ENCODE measurements at places on chromosomes 2 and 18. TPM values are rescaled to one million over a fixed set of nuclear protein-coding genes. Genes with fewer than 3 reads are reported as not detected.

GRCh38 chr2:35463805-35464596 lies 891.6 kb upstream of the CRIM1 start:
- no peak for DNase-seq

GRCh38 chr2:206305523-206306245 lies 31.2 kb downstream of the ZDBF2 start:
- DNase-seq, result no peak

The FAP gene
- total RNA-seq, result not detected

DNA sequence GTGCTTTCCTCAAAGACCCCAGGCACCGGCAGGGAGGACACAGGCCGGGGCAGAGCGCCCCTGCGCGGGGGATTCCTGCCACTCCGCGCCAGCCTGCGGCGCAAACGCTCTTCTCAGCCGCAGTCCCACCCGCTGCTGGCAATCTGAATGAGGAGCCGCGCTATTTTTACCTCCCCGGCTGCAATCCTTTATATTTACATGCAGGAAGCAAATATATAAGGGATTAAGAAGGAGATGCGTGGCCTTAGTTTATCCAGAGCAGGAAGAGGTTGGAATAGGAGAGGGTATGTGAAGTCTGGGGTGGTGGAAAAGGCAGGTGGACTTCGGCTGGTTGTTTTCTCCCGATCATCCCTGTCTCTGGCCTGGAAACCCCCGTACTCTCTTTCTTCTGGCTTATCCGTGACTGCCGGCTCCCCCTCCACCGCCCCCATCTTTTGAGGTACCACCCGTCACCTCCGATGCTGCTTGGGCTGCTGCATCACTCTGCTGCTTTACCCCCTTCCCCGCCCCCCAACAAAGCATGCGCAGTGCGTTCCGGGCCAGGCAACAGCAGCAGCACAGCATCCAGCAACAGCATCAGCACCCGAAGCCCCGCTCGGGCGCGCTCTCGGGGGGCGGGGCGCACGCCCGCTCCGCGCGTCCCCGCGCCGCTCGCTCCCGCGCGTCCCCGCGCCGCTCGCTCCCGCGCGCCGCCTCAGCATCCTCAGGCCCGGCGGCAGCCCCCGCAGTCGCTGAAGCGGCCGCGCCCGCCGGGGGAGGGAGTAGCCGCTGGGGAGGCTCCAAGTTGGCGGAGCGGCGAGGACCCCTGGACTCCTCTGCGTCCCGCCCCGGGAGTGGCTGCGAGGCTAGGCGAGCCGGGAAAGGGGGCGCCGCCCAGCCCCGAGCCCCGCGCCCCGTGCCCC lies at the start of gene ADAM23:
ADAM23 (plus strand) TSS at position 700 of the 902 bp plus-strand sequence. CDS start 335 bp downstream, outside the sequence.
- DNase-seq, result peak; percentile 78

GRCh38 chr18:65735155-65735554 lies 15.7 kb upstream of the CDH7 start:
- no peak for DNase-seq

DNA sequence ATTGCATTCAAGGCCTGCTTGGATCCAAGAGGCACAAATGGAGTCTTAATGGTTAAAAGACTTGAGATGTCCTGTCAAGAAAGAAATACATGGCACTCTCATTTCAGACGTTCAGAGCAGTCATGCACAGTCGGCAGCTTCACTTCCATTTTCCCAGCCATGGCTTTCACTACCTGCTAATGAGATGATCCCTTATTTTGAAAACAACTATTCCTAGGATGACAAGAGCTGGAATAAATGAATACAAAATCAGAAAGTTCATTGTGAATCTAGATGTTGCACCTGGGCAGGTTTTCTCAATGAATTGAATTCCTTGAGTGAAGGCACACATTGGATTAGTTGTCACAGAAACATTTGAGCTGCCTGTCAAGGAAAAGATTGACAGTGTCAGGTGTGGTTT lies 25.7 kb downstream of the ABCG5 start:
- no peak for DNase-seq

- no peak for DNase-seq
Measured at GRCh38 chr2:185219981-185220380, 518.6 kb upstream of the FSIP2 start.

- DNase-seq, result no peak
Measured at GRCh38 chr2:113284476-113284875, 5.8 kb upstream of the PAX8 start.

- no peak for DNase-seq
Measured at GRCh38 chr2:127326289-127326945, 32.5 kb upstream of the ERCC3 start.

The KANSL1L gene
- 6.0 TPM for total RNA-seq

DNA sequence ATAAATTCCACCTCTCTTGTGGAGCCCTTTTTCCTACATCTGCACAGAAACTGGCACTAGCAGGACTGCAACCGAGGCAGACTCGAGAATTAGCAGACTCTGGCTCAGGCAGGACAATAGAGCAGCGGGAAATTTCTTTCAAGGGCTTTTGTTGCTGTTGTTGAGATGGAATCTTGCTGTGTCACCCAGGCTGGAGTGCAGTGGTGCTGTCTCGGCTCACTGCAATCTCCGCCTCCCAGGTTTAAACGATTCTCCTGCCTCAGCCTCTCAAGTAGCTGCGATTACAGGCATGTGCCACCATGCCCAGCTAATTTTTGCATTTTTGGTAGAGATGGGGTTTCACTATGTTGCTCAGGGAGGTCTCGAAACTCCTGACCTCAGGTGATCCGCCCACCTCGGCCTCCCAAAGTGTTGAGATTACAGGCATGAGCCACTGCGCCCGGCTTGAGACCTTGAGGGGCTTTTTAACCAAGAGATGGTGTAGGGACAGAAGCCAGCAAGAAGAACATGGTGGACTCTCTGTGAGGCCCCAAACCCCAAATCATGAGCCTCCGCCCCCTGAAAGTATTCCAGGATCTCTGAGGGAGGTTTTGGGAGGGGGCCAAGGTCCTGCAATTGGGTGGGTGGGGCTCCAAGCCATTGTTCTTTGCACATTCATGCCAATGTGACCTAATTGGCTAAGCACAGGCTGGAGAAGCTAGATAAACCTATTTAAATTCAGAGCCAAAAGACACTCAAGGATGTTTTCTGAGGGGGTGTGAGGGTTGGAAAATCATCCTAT lies 68.4 kb upstream of the MSH2 start:
- no peak for DNase-seq

DNA sequence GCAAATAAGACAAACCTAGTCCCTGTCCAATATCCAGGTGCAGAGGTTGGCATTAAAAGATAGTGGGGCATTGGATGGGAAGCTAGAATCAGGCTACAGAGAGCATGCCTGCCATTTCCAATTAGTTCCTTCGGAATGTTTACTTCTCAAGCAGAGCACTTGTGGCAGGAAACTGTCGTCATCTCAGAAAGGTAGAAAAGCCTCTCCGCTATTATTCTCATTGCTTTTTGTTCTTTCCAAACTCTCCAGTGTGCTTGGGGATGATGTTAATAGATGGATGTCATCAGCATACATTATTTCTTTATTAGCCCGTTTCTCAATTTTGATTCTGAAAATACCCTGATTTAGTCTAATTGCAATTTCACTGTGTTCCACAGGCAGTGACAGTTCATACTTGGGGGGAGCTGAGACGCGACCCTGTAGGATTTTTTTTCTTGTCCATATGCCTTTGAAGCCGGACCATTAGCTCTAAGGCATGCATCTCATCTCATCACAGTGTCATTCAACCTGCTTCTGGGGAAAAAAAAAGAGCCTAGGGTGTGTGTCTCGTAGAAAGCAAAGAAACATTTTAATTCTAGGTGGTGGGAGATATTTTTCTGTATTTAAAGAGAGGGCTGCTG lies 7.7 kb downstream of the ASB18 start:
- DNase-seq, result no peak

DNA sequence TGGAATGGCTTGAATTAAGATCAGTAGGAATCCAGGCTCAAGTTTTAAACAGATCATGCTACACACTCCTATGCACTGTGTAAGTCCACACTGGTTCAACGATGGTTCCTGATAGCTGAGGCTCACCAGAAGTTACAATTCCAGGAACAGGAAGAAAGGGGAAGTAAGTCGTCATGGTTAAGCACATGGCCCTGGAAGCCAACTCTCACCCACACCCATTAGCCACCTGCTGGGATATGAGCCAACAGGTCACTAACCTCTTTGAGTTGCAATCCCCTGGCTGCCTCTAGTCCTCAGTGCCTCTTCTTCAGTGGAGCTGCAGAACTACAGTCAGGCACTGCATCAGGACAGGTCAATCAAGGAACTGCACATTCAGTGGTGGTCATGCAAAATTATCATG lies 133.5 kb downstream of the TMEM182 start:
- no peak for DNase-seq

GRCh38 chr2:4265936-4266335 lies 562.6 kb downstream of the DCDC2C start:
- no peak for DNase-seq

The EVX2 gene
- not detected for total RNA-seq

- no peak for DNase-seq
Measured at GRCh38 chr2:120821446-120822160, 85.9 kb downstream of the GLI2 start.
